ENCODE measurements at places on chromosomes 12 and 14.

DNA sequence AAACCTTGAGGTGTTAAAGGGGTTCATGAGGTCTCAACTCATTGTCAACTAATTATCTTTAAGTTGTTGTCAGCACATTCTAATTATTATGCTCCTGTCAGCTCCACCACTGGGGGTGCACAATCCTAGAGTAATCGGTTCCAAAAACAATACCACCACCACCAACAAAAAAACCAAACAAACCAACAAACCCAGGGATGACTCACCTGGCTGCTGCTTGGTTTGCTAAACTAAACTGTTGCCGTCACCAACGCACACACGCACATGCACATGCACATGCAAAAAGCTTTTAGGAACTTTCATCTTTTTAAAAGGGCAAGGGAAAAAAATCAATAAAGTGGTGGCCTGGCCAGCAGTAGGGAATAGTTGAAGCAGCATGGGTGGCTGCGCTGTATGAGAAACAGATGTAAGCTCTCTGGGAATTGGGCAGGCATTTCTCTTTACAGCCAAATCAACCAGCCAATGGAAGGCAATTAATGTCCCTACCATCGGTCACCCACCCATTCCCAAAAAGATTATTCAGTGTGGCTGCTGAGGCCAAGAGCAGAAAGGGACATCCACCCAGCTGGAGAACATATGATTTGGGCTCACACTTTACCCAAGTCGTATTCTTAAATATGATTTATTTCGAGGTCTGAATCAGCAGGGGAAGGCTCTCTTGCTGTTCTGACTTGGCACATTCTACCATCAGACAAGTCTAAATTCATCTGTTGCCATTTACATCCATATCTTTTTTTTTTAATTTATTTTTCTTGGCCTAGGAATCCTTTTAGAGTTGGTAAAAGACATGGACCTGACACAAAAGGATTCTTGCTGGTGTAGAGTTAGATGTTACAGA lies 20.0 kb downstream of the TMEM30B start:
- DNase-seq, result no peak

- DNase-seq, result no peak
These were observed 219.8 kb upstream of the AMIGO2 start for GRCh38 chr12:47299586-47299985.

GRCh38 chr14:55450987-55451386 lies 10.6 kb upstream of the TBPL2 start:
- DNase-seq, result no peak

DNA sequence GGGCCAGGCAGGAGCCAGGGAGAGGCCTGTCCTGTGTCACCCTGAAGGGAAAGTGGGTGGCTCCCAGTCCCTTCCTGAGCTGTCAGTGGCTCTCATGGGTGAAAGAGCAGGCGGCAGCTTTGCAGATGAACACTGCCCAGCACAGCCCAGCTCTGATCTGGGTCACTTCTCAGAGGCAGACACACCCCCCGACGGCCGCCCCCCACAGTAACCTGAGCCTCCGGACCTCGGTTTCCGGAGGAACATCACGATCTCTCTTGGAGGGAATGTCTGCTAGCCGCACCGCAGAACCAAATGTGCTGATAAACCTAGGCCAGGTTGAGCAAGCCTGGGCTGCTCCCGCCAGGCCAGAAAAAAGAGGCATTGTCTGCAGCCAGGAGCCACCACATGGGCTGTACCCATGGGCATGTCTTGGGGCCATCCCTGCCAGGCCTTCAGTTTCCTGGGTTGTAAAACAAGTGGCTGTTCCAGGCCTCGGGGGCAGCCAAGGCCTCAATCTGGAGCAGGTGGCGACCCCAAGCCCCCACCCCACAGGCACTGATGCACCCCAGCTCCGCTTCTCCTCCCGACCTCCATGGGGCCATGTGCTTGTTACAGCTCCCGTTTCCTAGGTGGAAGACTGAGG lies 57.6 kb downstream of the NCOR2 start:
- no peak for DNase-seq

GRCh38 chr12:124759841-124760503 lies 103.7 kb downstream of the SCARB1 start:
- no peak for DNase-seq

- DNase-seq, result no peak
These were observed 32.6 kb upstream of the PLEKHG3 start for GRCh38 chr14:64671591-64671990.

DNA sequence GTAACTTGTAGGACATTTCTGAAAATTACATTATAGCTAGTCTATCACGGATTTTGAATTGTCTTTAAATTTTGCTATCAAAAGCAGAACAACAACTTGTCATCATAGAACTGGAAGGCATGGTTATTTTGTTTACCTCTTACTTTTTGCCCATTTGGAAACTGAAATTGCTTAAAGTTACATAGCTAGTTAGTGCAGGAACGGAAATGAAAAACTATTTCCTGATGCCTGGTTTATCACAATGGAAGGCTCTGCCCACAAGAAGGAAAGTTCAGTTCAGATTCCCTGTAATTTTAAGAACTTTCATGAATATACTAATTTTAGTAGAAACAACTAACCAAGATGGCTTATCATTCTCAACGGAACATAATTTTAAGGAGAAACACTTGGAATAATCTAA lies 427.7 kb downstream of the RAD51B start:
- DNase-seq, result no peak

Measured in activated effector memory CD4-positive, alpha-beta T cell treated with Interleukin-2 at 50 U/mL for 16 hours (primary cell).